ENCODE measurements at places on chromosomes 4 and X. TPM values are rescaled to one million over a fixed set of nuclear protein-coding genes. Genes with fewer than 3 reads are reported as not detected.

The RPS6KA6 gene
- 2.7 TPM for polyA plus RNA-seq

The UGT2B17 gene
- not detected for polyA plus RNA-seq

The CENPVL2 gene
- polyA plus RNA-seq, result 0.03 TPM

The CXCL11 gene
- polyA plus RNA-seq, result not detected

The PDLIM3 gene
- 0.08 TPM for polyA plus RNA-seq

The USP17L5 gene
- polyA plus RNA-seq, result not detected

The MRPS18C gene
- polyA plus RNA-seq, result 22.2 TPM

The IQCM gene
- not detected for polyA plus RNA-seq

The UTP3 gene
- polyA plus RNA-seq, result 39.0 TPM

The SYP gene
- 0.76 TPM for polyA plus RNA-seq

The SPANXN4 gene
- polyA plus RNA-seq, result not detected

The CXCL3 gene
- polyA plus RNA-seq, result 0.34 TPM

The MAGEB4 gene
- not detected for polyA plus RNA-seq

The GAGE12E gene
- not detected for polyA plus RNA-seq

The SERPINA7 gene
- not detected for polyA plus RNA-seq

The AADAT gene
- polyA plus RNA-seq, result 17.5 TPM

The PLP1 gene
- polyA plus RNA-seq, result 0.49 TPM

The ITIH6 gene
- not detected for polyA plus RNA-seq

The USP17L12 gene
- not detected for polyA plus RNA-seq

The CFI gene
- polyA plus RNA-seq, result 19.6 TPM

The MAGEA2 gene
- polyA plus RNA-seq, result 55.9 TPM

The KLHL4 gene
- 0.24 TPM for polyA plus RNA-seq

The ASB12 gene
- not detected for polyA plus RNA-seq

The C4orf36 gene
- polyA plus RNA-seq, result 0.71 TPM

The TLR2 gene
- polyA plus RNA-seq, result 0.21 TPM

The PRSS12 gene
- polyA plus RNA-seq, result 137 TPM

The CLIC2 gene
- 0.16 TPM for polyA plus RNA-seq

The SPIN2A gene
- 0.67 TPM for polyA plus RNA-seq

The ITGB1BP2 gene
- polyA plus RNA-seq, result 1.7 TPM

The ANXA10 gene
- polyA plus RNA-seq, result 0.34 TPM

The LRP2BP gene
- 0.30 TPM for polyA plus RNA-seq

The FANCB gene
- polyA plus RNA-seq, result 0.81 TPM

The STK26 gene
- 3.5 TPM for polyA plus RNA-seq

The SH3D19 gene
- 9.6 TPM for polyA plus RNA-seq

The AMTN gene
- not detected for polyA plus RNA-seq

The ACE2 gene
- polyA plus RNA-seq, result not detected

The MAGIX gene
- 1.1 TPM for polyA plus RNA-seq

The CFAP47 gene
- polyA plus RNA-seq, result 0.02 TPM

The AR gene
- not detected for polyA plus RNA-seq

The FAM9C gene
- polyA plus RNA-seq, result 2.6 TPM

The FAM199X gene
- polyA plus RNA-seq, result 3.2 TPM

The ALAS2 gene
- not detected for polyA plus RNA-seq

The SERTM2 gene
- polyA plus RNA-seq, result 0.12 TPM

The HTN1 gene
- not detected for polyA plus RNA-seq

The CT47B1 gene
- polyA plus RNA-seq, result not detected

The BMP3 gene
- polyA plus RNA-seq, result 0.13 TPM

The GAGE1 gene
- polyA plus RNA-seq, result not detected

The HMX1 gene
- 0.20 TPM for polyA plus RNA-seq

The PDZD4 gene
- 1.9 TPM for polyA plus RNA-seq

The PRIMPOL gene
- polyA plus RNA-seq, result 8.0 TPM

The VCX3B gene
- polyA plus RNA-seq, result 0.12 TPM
